ENCODE measurements at places on chromosomes 12 and 14.

- DNase-seq = no peak
Observed at GRCh38 chr14:50471838-50472465, 60.4 kb downstream of the MAP4K5 start.

DNA sequence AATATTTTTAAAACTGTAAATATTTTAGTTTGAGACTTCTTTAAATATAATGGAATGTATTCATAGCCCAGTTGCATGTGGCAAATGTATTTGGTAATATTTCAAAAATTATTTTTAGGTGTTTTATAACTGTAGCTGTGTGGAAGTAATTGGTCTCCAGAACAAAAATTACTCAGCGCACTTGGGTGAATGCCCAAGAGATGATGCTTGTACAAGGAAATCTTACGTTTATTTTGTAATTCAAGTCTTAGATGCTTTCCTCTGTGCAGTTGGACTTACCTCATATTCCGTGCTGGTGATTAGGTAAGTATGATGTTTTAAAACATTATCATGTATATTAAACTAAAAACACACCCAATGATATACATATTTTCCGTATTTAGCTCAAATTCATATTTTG is 76.7 kb upstream of the SLCO1B1 start:
- DNase-seq = no peak

DNA sequence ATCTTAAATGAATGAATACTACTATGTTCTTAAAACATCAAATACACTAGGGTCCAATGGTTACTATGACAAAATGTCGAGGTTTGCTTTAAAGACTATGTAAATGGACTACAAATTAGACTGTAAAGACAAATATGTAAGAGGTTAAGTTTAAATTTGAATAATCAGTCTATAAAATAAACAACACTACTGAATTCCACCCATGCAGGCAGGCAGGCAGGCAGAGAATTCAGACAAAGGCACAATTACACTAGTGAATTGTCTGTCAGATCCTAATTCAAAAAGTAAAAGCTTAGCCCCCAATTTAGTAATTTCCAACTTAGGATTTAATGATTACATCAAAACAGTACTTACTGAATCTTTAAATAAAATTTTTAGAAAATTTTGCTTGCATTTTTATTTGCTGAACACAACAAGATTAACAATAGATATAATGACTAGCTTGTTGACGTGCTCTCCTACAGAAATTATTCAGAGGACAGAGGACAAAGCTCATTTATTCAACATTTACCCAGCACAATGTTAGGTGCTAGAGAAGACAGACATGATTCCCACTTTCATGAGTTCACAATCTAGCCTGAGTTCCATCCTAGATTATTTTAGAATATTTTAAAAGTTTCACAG is 97.4 kb downstream of the CDK17 start:
- DNase-seq = no peak

- DNase-seq = no peak
Observed at GRCh38 chr14:102011631-102012030, 47.3 kb downstream of the DYNC1H1 start.

- no peak for DNase-seq
Observed at GRCh38 chr14:91866511-91867295, 633 bp downstream of the TC2N start.

DNA sequence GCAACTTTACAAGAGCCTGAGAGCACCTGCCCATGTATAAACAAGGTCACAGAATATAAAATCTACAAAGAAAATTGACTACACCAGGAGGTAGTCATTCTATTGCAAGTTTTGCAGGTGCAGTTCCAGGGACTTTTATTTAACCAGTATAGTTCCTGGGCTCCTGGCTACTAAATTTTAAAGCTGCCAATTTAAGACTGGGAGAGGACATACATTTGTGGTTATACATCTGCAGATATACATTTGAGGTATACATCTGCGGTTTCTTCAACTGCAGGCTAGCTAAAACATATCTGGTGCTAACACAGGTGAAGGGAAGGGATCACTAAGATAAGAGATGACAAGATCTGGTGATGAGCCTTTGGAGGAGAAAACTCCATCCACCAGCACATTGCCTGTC is 30.2 kb downstream of the BBS10 start:
- no peak for DNase-seq

- DNase-seq = no peak
Observed at GRCh38 chr14:79949906-79950305, 261.4 kb downstream of the DIO2 start.

- DNase-seq = no peak
Observed at GRCh38 chr12:62922539-62922938, 12.4 kb downstream of the PPM1H start.

- DNase-seq = peak; percentile 27
Observed at GRCh38 chr12:92034858-92035401, 110.7 kb downstream of the BTG1 start.

GRCh38 chr12:60333461-60333860 is 737.6 kb downstream of the SLC16A7 start:
- DNase-seq = no peak

- no peak for DNase-seq
Observed at GRCh38 chr12:64229796-64230195, 7.7 kb upstream of the KICS2 start.

DNA sequence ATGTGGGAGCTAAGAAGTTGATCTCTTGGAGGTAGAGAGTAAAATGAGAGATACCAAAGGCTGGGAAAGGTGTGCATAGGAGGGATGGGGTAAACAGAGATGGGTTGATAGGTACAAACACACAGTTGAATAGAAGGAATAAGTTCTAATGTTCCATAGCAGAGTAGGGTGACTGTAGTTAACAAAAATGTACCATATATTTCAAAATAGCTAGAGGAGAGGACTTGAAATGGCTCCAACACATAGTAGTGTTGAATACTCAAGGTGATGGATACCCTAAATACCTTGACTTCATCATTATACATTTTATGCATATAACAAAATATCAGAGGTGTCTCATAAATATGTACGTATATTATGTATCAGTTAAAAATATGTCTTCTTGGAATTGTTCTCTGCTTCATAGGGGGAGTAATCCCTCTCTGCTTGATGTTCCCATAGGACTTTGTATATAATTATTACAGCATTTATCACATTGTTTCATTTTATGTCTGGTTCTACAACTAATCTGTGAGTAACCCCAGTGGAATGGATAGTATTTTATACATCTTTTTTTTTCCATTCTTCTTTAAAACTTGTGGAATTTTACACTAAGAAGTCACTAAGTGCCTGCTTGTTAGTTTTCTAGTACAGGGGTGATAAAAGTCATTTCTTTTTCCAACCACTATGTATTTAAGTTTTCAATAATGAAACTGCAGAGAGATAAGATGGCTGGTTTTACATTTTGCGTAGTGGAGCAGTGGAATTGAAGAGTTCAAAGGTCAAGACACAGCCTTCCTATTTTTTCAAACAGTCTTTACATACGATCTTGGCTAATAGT is 1940.0 kb upstream of the SEL1L start:
- DNase-seq = no peak

GRCh38 chr14:65794674-65795279 is 382.2 kb downstream of the FUT8 start:
- DNase-seq = no peak

GRCh38 chr14:102574281-102575159 is 17.9 kb upstream of the RCOR1 start:
- DNase-seq = no peak

GRCh38 chr12:108043750-108044533 is 85.1 kb upstream of the WSCD2 start:
- no peak for DNase-seq

DNA sequence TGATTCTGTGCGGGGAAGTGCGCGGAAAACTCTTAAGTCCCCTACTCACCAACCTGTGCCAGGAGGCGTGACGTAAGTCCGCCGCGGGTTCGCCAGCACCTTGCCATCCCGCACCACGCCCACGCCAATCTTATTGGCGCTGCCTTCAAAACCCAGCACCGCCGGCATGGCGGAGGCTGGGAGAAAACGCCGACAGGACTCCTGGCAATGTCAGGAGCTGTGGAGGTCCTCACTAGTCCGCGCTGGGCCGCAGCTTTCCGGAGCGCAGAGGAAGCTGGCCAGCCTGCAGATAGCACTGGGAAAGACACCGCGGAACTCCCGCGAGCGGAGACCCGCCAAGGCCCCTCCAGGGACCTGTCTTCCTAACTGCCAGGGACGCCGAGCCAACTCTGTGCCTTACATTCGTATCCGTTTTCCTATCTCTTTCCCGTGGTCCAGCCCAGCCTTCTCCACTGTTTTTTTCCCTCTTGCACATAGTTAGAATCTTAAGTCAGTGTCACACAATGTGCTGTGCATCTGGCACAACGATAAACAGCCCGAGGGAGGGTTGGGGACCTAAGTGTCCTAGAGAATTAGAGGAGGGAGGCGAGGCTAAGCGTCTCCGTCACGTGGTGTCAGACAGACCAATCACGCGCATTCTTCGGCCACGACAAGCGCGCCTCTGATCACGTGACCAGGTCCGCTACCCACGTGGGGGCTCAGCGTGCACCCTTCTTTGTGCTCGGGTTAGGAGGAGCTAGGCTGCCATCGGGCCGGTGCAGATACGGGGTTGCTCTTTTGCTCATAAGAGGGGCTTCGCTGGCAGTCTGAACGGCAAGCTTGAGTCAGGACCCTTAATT is at the start of the genes APEX1 and OSGEP:
Gene APEX1, plus strand, starts transcription at position 711 of the 839 bp plus-strand sequence. CDS start 420 bp downstream, outside the sequence.
Gene OSGEP, minus strand, starts transcription at position 297 of the 839 bp plus-strand sequence. Its CDS starts 129 bp downstream, at position 168.
- DNase-seq = peak; percentile 97

DNA sequence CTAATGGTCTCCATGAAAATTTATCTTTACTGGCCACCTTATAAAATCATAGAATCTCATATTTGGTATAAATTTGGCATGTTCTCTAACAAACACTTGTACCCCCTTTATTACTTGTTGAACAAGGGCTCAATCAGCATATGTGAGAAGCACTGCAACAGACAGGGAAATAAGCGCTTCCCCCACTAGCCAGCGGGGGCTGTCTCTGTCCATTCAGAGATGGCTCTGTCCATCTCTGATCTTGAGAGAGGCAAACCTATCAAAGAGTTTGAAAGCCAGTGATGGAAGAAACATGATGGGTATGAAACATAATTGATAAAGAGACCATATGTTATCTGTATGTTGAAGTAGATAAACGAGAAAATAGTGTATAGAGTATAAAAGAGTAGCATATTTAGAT is 326.8 kb downstream of the PDZRN4 start:
- DNase-seq = no peak

GRCh38 chr12:6206327-6206726 is 6.1 kb downstream of the CD9 start:
- DNase-seq = no peak

DNA sequence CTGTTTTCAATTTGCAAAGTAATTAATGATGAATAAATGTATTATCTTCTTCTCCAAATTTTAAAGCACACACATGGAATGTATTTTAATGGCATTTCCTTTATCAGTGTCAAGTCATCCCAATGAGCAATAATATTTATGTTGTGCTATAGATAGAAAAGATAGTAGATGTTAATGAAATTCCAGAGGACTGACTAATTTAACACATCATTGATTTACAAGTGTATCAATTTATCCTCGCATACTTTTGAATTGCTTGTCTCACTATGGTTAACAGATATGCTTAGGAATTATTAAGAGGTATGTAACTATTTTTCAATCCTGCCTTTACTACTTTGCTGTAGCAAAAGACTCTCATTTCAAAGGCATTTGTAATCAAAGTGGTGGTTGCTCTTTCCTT is 842.9 kb downstream of the SLC6A15 start:
- DNase-seq = no peak

- no peak for DNase-seq
Observed at GRCh38 chr12:112988224-112988623, 9.9 kb downstream of the OAS2 start.

DNA sequence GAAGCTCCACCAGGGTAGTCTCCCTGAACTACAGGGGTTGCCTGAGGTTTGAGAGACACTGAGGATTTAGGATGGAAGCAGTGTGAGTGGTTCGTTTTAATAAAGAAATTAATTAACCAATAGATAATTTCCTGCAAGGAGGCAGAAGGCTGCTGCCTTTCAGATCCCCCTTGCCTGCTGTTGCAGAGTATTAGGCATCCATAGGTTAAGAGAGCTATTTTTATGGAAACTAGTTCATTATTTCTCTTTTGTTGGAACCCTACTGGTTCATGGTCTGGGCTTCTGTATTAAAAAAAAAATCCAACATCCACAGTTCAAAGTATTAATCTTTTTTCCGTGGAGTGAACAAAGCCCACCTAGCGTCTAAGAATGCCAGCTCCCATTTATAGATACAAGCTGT is 50.5 kb upstream of the RTRAF start:
- no peak for DNase-seq

DNA sequence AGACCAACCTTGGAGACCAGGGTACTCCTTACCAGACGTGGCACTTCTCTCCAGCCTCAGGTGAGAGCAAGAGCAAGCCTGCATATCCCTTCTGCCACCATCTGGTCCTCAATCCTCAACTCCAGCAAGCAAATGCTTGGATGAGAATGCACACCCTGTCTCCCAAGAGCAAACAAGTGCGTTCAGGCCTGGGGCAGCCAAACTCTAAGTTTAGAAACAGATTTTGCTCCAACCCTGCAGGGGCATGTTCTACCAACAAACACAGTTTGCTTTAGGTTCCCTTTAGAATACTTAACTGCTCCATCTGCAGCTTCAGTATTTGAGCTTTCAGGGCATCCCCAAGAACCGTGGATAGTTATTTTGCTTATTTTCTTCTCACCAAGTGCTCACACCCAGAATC is 55.9 kb upstream of the FICD start:
- no peak for DNase-seq

GRCh38 chr14:58918066-58918738 is 270.3 kb upstream of the DAAM1 start:
- DNase-seq = no peak

- no peak for DNase-seq
Observed at GRCh38 chr14:58054100-58054499, 97.9 kb downstream of the ARMH4 start.

GRCh38 chr12:67239061-67239460 is 30.1 kb upstream of the CAND1 start:
- DNase-seq = no peak

DNA sequence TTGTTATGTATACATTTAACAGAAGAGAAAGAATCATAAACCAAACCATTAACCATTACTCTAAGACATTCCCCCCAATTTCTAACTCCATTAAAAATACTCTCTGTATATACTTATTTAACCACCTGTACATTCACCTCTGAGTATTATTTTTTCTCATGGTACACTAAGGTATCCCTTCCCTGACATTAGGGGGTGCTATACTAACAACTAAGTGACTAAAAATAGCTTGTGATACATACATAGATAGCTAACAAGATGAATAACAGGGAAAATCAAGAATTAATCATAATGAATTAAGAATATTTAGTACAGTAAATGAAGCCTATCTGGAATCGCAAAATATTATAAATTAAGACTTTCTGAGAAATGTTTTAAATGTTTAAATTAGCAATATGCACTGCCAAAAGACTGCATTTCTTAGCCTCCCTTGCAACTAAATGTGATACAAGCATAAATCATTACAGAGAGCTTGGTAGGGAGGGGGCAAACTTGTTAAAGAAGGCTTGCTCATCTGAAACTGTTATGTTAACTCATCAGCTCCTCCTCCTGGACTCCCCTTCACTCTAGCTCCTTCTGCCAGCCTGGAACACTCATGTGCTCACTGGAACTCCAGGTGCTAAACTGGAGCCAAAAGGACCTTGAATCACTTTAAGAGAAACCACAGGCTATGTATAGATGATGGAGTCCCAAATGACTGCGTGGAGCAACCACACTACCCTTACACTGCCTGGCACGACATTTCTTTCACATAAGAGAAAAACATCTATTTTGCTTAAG is 14.9 kb downstream of the C2CD5 start:
- DNase-seq = no peak

GRCh38 chr14:56342494-56342942 is 224.3 kb downstream of the PELI2 start:
- no peak for DNase-seq

Measured in substantia nigra (tissue), 51 donors.